DMS 273 treated with DMSO at 0.1 percent for 48 hours (cell line): ENCODE measurements at places on chromosomes 6 and 20.

DNA sequence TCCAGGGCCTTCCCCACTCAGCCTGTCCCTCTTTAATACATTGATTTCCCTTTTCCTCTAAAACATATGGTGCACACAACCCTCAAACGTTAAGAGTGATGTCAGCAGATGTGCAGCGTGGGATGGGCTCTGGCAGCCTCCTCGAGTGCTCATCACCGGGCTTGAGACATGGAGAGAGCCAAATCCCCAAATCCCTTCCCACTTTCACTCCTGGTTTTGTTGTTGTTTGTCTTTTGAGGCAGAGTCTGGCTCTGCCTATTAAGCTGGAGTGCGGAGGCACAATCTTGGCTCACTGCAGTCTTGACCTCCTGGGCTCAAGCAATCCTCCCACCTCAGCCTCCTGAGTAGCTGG lies 5.8 kb upstream of the PLTP start:
- DNase-seq = no peak

- DNase-seq = no peak
These were observed 48.8 kb upstream of the ZNF217 start for GRCh38 chr20:53642196-53643030.

- no peak for DNase-seq
These were observed 407.7 kb upstream of the JARID2 start for GRCh38 chr6:14838133-14838583.

GRCh38 chr6:4403828-4404227 lies 268.5 kb upstream of the ECI2 start:
- no peak for DNase-seq

- DNase-seq = peak; percentile 1
These were observed 40.9 kb downstream of the ZFP64 start for GRCh38 chr20:52150440-52151258.
